Neural crest cell (in vitro differentiated cells): ENCODE measurements at places on chromosomes 12 and 14. TPM values are rescaled to one million over a fixed set of nuclear protein-coding genes. Genes with fewer than 3 reads are reported as not detected.
A peak's percentile ranks its signal among the peaks of the same experiment; 100 is the strongest.

GRCh38 chr12:76106631-76107030 is 22.1 kb upstream of the NAP1L1 start:
- no peak overlapping the region for H3K27ac ChIP-seq
- H3K4me1 ChIP-seq, result no peaks in the 10 kb centered on the region
- no peaks in the 10 kb centered on the region for H3K36me3 ChIP-seq
- H3K27me3 ChIP-seq, result no peaks in the 10 kb centered on the region

GRCh38 chr12:101414533-101415119 is 7.1 kb upstream of the ARL1 start:
- H3K4me3 ChIP-seq, result no peak overlapping the region
- no peaks in the 10 kb centered on the region for H3K4me1 ChIP-seq
- H3K27ac ChIP-seq, result no peak overlapping the region
- peak; percentile 52 for DNase-seq
- H3K36me3 ChIP-seq, result no peaks in the 10 kb centered on the region
- peaks cover 27% of the 10 kb centered on the region for H3K27me3 ChIP-seq

DNA sequence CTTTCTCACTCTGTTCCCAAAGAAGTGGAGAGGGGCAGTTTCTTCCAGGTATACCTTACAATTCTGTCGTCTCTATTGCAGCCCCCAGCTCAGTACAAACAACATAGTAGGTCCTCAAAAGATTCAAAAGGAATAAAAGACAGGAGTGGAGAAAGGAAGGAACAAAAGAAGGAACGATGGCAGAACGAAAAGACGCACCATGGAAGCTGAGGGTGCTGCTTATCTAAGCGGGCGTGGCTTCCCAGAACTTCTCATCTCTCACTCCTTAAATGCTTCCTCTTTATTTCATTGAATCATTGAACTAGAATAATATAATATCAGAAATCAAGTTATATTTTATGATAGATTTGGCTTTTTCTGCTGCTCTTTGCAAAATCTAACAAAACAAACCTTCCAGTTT is 13.7 kb upstream of the LTA4H start:
- no peaks in the 10 kb centered on the region for H3K36me3 ChIP-seq
- DNase-seq, result no peak
- H3K27me3 ChIP-seq, result peaks cover 3% of the 10 kb centered on the region
- peaks cover 16% of the 10 kb centered on the region for H3K4me1 ChIP-seq

DNA sequence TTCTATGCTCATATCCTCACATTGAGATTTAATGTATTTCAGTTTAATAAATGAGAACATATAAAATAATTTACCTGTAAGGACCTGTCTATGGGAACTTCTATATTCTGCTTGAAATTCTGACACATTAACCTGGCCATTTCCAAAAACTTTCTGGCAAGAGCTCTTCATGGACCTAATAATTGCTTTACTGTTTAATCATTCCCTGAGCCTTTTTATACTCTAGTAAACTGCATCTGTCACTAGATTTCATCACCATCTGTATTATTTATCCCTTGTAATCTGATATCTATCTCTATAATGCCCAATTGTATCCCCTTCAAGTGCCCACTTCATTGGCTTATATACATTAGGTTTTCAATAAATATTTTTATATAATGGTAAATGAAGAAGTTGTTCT is 327.7 kb downstream of the RAD51B start:
- H3K27me3 ChIP-seq, result no peaks in the 10 kb centered on the region
- no peaks in the 10 kb centered on the region for H3K4me1 ChIP-seq

Gene SGPP1
- 11.5 and 11.8 TPM in 2 replicates for total RNA-seq

Gene LHX5
- 1.5 and 1.8 TPM in 2 replicates for total RNA-seq
